8988T (cell line): ENCODE measurements at places on chromosomes 2 and 18.

DNA sequence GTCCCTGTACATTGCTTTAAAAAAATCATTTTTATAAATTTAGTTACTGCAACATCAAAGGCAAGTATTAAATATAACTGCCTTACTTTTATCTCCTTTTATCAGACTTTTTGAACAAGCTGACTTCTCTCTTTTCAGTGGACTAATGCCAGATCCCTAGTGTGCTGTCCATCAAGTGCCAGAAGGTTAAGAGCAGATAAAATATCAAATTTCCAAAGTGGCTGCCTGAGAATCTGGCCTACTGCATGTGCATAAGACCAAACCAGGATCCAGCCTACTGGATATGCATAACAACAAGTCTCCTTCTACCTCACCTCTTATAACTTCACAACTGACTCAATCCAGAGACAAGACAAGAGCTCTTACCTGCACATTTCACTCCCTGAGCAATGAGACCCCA, 59.8 kb upstream of the CHRNA1 start:
- DNase-seq, result no peak

DNA sequence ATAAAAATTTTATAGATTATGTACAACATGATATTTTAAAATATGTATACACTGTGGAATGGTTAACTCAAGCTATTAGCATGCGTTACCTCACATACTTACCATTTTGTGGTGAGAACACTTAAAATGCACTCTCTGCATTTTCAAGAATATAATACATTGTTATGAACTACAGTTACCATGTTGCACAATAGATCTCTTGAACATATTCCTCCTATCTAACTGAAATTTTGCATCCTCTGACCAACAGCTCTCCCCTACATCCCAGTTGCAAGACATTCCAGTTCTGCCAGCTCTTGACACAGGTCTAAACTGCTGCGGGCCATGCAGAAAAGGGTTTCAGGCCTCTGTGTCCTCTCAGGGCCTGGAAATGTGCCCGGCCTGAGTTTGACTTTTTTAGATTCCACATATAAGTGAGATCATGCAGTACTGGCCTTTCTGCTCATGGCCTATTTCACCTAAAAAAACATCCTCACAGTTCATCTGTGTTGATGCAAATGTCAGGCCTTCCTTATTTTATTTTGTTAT, 113.7 kb downstream of the CDCA7 start:
- DNase-seq, result no peak

DNA sequence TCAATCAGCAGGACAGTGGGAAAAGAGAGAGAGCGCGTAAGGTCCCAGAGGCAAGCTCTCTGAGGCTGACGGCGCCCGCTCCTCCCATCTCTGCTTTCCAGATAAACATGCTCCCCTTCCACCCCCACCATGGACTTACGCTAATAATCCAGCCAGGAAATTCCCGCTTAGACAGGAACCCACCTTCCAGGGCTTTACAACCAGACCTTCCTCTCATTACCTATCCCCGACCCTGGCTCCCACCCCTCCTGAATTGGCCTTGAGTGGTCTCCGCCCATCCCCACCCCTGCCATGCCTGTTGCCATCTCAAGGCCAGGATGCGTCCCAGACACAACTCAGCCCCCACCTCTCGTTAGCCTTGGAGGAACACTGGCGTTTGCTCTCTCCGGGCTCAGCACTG, 131.1 kb downstream of the SMAD2 start:
- no peak for DNase-seq

DNA sequence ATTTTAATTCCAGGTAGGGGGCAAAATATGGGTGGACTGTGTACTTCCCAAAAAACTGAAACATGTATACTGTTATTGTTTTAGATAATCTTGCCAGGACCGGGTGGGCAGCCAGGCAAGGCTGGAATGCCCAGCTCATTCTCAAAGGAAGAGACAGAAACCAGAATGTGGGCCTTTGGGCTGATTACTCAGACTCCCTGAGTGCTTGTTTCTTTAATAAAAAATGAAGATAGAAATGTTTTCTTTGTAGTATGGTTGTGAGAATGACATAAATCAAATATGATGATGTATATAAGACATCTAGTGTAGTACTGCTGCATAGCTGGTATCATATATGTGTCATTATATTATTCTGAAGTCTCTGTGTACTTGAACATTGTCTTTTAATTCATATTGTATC, 231.6 kb upstream of the NT5C1B start:
- no peak for DNase-seq

DNA sequence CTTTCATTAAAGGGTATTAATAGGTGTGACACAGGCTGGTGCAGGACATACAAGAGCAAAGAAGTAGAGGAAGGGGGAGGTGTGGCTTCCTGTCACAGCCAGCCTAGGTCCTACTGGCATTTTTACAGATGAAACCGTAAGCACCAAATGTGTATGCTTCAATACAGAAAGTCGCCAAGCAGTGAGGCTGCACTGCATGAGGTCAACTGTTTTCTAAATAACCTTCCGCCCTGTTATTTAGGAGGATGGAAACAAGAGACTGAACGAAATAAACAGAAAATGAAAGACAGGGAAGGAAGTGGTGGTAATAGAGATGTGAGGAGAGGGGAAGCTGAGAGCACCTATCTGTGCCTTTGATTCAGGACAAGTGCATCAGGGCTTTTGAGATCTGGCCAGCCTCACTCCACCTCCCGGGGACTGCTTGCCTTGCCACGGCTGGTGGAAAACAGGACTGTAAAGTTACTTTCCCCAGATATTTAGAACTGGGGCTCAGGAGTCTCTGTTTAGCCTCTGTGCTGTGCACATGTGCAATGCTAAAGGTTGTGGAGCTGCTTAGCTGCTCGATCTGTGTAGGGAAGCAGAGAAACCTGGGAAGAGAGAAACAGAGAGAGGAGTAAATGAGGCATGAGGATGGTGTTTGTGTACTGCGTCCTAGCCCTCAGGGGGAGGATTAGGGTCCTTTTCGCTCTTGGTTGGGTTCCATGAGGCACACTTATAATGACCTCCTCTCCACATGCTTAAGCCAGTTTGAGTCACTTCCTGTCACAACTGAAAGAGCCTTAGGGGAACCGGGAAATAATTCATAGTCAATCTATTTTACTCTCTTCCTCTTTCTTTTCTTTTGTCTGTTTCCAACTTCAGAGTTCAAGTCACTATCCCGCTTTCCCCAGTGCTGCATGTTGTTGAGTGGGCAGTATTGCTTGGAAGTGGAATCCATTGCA, 62.3 kb upstream of the BOD1L2 start:
- no peak for DNase-seq
